ENCODE measurements at places on chromosomes 3 and 15.

DNA sequence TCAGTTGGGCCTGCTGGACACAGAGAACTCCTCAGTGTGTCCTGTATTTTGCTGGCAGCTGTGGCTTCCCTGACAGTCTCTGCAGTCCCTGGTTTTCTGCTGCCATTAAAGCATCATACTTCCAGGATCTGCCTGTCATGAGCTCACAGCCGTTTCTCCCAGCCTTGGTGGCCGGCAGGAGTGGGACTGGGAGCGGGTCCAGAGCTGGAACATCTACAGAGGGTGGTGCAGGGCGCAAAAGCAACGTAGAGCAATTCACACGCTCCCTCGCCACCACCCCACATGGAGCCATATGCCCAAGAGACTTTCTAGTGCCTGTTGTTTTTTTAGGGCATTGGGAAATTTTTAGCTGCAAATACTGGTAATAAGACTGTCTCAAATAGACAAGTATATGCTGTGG is 33.6 kb downstream of the ABTB1 start:
- DNase-seq: no peak

DNA sequence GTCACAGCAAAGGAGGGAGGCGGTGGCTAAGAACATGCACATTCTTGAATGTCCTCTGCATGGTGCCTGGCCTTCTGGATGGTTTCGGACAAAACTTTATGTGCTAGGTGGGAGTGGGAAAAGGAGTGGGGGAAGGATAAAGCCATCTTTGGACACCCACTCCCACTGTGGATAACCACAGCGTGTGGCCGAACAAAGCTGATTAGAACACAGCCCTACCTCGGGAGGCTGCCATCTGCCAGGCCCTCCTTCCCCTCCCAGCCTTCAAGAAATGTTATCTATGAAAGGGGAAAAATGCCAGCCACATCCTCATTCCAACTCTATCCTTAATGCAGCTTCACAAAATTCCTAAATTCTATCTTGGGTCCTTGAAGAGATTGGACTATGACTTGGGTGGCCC is 18.8 kb downstream of the AMOTL2 start:
- DNase-seq: no peak

GRCh38 chr3:39327746-39328349 is 1.7 kb upstream of the CCR8 start:
- no peak for DNase-seq

DNA sequence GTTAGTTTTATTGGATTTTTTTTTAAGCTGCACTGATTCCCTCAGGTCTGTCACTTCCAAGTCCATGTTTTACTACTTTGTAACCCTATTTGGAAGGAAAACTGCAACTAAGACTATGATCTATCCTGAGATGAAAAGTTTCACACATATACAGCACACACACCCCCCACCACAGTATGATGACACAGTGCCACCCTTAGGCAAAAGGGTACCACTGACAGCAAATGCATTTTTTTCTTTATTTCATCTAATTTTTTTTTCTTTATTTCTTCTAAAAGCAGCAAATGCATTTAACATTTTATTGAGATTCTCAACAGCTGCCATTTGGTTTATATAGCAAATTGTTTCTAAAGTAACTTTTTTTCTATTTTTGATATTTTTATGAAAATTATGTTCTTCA is 21.2 kb downstream of the NGRN start:
- no peak for DNase-seq

- DNase-seq: no peak
Observed at GRCh38 chr3:189586941-189587663, 44.1 kb upstream of the TP63 start.

DNA sequence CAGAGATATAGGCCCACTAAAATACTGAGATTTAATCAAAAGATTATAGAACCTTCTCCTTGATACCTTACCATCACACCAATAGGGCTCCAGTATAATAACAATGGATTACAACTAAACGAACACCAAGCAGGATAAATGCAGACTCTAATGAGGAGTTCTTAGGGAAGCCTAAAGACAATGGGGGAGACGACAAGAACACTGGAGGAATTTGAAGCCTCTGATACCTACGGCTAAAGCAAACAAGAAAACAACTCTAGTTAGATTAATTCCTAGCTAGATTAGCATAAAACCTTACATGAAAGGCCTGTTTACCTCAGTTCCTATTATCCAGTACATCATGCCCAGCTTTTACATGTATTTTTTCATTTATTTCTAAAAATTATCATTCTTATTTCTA is 35.1 kb downstream of the NGLY1 start:
- no peak for DNase-seq

DNA sequence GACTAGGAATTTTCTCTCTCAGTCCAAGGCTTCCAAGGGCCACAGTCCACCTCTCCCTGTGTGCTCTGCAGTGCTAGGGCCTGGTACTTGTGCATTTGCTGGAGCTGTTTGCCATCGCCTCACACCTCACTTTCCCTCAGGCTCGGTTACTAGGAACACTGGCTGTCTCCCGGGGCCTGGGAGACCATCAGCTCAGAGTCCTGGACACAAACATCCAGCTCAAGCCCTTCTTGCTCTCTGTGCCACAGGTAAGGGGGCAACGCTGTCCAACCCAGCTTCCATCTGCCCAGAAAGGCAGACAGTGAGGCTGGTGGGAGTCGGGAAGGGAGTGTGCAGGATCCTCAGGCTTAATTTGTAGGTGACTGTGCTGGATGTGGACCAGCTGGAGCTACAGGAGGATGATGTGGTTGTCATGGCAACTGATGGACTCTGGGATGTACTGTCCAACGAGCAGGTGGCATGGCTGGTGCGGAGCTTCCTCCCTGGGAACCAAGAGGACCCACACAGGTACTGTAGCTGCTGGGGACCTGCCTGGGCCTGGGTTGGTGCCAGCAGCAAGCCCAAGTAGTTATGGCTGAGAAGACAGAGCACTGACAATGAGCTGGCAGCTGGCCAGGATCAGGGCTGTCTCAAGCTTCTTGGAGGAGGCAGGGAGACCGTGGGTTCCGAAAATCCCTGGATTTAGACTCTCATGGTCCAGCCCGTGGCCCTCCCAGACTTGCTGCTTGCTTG is 3.4 kb downstream of the PPM1M start:
- peak; percentile 50 for DNase-seq

DNA sequence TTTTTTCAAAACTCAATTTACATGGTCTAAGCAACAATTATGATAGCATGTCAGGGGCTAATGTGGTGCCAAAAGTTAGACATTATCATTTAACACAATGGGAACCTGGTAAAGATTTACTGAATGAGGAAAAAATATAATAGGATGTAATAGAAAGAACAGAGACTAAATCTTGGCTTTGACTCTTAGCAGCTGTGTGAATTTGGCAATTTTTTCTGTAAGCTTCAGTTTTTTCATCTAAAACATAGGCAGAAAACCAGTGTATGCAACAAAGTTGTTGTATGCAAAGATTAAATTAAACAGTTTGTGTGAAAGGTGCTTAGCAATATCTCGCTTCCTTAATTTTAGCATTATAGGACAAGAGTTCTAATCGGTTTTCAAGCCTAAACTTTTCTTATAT is 57.6 kb downstream of the ZBTB20 start:
- no peak for DNase-seq

GRCh38 chr3:196501316-196502044 is 2.1 kb downstream of the RNF168 start:
- DNase-seq: no peak

- DNase-seq: no peak
Observed at GRCh38 chr15:48244921-48245320, 38.8 kb downstream of the SLC12A1 start.

GRCh38 chr15:66388576-66388975 is 1.9 kb downstream of the MAP2K1 start:
- no peak for DNase-seq

- DNase-seq: no peak
Observed at GRCh38 chr3:175486255-175486654, 627.1 kb downstream of the NAALADL2 start.

- DNase-seq: peak; percentile 17
Observed at GRCh38 chr3:178454726-178455125, 81.5 kb upstream of the KCNMB2 start.

DNA sequence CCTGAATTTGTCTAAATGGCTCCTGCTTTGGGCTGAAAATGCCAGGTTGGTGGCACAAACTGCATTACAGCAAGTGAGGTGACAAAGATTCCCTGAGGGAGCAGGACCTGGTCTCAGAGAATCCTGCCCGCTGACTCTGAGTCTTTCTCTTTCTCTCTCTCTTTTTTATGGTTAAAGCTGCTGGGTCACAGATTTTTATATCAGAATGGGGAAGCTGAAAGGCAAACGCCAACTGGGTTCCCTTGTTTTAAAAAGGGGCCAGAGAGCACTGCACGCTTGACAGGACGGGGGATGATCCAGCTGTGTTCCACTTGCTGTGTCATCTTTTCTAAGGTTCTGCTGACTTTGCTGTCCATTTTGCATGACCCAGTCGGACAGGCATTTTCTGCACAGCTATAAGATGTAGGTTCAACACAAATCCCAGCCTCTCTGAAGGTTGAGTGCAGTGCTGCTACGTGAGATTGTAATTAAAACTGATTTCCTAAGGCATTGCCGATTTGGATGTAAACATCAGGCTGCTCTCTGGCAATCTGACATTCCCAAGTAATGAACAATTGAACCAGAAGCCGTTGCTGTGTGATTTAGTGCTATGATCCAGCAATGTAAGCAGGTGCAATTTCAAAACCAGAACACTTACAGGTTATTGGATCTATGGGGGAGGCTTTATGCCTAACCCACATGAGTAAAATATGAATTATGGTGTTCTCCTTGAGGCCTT is 25.8 kb downstream of the ARHGEF3 start:
- DNase-seq: peak; percentile 52

- no peak for DNase-seq
Observed at GRCh38 chr3:76177610-76178009, 392.3 kb upstream of the ZNF717 start.

DNA sequence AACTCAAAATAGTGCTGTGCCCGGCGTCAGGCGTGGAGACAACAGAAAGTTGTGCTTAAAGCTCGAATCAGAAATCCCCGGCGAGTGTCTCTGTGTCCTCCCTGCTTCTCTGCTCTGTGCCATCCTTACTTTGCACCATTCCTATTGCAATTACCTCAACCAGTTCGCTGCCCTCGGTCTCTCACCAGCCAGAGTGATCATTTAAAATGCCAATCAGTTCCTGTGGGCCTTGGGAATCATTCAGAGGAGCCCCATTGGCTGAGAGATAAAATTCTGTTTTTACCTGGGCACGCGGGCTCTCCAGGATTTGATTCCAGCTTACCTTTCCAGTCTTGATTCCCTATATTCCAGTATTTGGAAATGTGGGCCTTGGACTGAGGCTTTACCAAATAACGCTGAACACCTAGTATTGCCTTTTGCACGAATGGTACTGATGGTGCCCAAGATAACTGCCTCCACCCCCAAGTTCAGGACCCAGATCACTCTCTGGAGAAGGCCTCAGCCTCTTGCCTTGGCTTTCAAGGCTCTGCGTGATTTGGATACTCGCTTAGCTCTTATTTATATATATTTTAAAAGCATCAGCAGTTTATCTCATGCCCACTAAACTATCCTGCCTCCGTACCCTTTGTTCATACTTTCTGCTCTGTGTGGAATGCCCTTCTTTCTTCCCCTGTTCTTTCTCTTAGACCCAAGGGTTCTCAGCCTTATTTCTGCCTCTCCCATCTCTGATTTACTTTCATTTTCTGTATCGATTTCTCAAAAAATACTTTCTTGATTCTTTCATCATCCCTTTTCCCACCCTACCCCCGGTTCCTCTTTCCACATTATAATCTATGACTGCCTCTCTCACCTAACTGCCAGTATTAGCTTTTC is 863 bp downstream of the PSMA4 start:
- DNase-seq: no peak

Measured in Ammon's horn (tissue), 1 donor.